ENCODE measurements at places on chromosomes 3 and 15.

DNA sequence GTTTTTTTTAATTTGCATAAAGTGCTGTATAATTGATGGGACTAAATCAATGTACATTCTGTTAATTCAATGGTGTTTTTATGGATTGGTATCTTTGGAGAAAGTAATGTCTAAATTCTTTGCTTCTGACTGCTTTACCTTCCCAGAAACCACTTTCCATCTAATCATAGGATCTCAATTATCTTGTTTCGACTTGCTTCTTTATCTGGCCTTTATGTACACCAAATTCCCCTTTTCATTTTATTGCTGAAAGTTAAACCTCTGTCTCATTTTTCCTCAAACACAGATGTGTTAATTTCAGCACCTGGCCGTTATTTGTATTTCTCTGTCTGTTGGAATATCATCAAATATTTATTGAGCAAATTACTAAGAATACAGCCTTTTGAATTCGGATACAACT, 287.3 kb upstream of the GBE1 start:
- DNase-seq: no peak

DNA sequence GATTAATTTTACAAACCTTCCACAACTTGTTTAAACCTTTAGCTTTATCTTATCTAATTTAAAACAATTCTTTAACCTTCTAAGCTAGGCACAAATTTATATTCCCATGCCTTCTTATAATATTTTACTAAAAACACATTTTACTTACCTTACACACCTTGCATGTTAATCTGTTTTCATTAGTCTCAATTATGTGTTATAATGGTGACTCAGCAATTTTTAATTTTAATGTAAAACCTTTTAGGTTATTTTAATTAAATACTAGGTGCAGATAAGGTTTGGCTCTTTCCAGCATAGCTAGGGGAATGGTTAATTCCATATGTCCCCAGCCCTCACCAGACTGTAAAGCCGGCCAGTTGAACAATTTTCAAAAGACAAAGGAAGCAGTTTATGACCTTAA, 264.6 kb upstream of the SGO1 start:
- DNase-seq: no peak

GRCh38 chr3:42095540-42095939, 4.4 kb downstream of the TRAK1 start:
- DNase-seq: no peak

- DNase-seq: no peak
Measured at GRCh38 chr15:90547540-90547939, 17.8 kb downstream of the CRTC3 start.

- DNase-seq: no peak
Measured at GRCh38 chr15:36403351-36403750, 176.1 kb upstream of the CDIN1 start.

DNA sequence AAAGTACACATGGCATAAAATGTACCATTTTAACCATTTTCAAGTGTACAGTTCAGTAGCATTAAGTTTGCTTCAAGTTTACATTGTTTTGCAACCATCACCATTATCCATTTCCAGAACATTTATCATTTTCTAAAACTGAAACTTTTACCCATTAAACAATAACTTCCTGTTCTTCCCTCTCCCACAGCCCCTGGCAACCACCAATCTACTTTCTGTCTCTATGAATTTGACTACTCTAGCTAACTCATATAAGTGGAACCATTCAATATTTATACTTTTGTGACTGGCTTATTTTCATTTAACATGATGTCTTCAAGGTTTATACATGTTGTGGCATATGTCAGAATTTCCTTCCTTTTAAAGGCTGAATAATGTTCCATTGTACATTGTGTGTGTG, 19.9 kb downstream of the TMEM62 start:
- no peak for DNase-seq

- no peak for DNase-seq
Measured at GRCh38 chr3:16770021-16770420, 114.7 kb upstream of the PLCL2 start.

GRCh38 chr3:182385356-182385755, 407.9 kb upstream of the ATP11B start:
- DNase-seq: no peak

DNA sequence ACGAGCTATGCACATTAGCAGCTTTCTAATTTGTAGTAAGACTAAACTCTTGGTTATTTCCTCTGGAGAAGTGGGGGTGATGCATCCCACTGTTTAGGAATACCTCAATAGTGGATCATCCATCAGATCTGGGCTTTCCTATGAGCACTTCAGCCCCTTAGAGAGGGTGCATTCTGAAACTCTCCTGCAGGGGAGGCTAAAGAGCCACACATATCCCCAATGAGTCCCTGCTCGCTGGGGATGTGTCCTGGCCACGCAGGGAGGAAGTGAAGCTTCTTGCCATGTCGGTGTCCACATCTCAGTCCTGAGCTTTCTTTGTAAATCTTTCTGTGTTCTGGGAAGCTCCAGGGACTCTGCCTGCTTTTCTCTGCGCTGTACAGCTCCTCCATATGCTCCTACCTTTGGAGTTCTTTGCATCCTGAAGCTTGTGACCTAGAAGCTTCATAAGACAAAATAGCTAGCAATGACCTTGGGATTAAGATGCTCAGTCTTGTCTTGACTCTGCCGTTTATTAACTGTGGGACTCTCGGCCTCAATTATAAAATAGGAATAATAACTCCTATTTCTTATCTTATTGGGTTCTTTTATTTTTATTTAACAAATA, 28.3 kb upstream of the MASP1 start:
- DNase-seq: peak; percentile 80

DNA sequence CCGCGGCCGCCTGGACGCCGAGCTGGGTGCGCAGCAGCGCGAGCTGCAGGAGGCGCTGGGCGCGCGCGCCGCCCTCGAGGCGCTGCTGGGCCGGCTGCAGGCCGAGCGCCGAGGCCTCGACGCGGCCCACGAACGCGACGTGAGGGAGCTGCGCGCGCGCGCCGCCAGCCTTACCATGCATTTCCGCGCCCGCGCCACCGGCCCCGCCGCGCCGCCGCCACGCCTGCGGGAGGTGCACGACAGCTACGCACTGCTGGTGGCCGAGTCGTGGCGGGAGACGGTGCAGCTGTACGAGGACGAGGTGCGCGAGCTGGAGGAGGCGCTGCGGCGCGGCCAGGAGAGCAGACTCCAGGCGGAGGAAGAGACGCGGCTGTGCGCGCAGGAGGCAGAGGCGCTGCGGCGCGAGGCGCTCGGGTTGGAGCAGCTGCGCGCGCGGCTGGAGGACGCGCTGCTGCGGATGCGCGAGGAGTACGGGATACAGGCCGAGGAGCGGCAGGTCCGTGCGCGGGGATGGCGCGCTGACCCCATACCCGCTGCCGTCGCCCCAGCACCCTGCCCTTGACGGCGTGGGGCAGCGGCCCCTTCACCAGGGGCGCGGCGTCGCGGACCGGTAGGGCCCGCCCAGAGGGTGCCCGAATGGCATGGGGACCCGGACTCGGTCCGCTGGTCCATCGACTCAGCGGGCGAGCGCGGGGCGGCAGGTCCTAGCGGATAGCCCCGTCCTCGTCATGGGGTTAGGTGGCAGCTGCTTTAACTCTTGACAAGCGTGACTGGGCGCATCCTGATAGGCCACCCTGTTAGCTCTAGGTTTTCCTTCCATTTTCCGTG, 848 bp downstream of the SYNM start:
- DNase-seq: peak; percentile 43

GRCh38 chr3:101902041-101902440, 52.7 kb downstream of the NFKBIZ start:
- DNase-seq: peak; percentile 13

GRCh38 chr3:194101592-194102432, 34.1 kb upstream of the HES1 start:
- no peak for DNase-seq

DNA sequence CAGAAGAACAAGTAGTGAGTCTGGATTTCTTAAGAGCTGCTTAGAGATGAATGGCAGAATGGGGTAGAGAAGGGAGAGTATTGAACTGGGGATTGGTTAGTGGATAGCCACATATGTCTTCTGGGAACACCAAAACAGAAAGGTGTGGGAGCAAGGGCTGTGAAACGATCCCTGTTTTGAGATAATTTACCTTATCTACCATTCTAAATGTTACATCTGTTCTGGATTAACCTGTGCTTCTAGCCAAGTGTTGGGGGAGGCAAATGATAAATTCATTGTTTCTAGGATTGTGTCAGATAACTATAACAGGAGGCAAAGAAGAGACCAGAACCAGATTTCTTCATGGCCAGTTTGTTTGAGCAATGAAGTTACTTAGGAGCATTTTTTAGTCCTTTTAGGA, 8.4 kb downstream of the NR1D2 start:
- no peak for DNase-seq

GRCh38 chr3:118641608-118642007, 393.0 kb downstream of the IGSF11 start:
- DNase-seq: no peak

GRCh38 chr15:66572146-66572545, 6.3 kb upstream of the LCTL start:
- no peak for DNase-seq

- no peak for DNase-seq
Measured at GRCh38 chr3:149532489-149533180, 58.1 kb downstream of the TM4SF4 start.

- no peak for DNase-seq
Measured at GRCh38 chr3:141341536-141341935, 26.8 kb upstream of the ZBTB38 start.

GRCh38 chr3:10777627-10778026, 38.4 kb upstream of the SLC6A11 start:
- no peak for DNase-seq

DNA sequence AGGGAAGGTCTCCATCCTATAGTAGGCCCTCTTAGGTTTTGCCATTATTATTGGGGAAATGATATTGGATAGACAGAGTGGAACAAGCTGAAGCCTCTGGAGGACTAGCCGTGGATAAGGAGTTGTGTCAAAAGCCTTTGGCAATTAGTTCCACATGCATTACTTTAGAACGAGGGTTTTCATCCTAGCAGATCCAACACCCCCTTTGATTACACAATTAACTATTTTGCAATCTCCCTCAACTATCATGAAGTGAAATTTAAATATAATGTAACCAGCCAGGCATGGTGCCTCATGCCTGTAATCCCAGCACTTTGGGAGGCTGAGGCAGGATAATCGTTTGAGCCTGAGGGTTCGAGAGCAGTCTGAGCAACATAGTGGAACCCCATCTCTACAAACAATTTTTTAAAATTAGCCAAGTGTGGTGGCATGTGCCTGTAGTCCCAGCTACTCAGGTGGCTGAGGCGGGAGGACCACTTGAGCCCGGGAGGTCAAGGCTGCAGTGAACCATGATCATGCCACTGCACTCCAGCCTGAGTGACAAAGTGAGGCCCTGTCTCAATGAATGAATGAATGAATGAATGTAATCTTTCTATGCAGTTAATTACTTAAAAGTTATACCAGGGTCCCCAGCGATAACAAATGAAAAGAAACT, 56.8 kb downstream of the PXYLP1 start:
- DNase-seq: no peak

DNA sequence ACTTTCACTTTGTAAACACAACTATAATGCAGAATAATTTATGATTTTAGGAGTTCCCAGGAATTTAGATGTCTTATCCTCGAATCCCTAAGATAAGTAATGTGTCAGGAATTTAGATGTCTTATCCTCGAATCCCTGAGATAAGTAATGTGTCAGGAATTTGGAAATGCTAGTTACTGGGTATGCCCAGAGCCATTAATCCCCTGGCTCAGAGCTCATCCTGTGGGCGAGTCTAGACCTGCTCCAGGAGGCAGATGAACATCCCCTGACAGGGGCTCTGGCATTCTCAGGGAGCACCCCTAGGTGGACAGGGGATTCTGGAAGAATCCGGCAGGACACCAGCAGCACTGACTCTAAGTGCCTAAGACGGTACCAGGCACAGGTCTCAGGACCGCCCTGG, 163.3 kb downstream of the ARRDC4 start:
- no peak for DNase-seq

GRCh38 chr15:69017978-69018377, 3.5 kb downstream of the NOX5 start:
- no peak for DNase-seq

DNA sequence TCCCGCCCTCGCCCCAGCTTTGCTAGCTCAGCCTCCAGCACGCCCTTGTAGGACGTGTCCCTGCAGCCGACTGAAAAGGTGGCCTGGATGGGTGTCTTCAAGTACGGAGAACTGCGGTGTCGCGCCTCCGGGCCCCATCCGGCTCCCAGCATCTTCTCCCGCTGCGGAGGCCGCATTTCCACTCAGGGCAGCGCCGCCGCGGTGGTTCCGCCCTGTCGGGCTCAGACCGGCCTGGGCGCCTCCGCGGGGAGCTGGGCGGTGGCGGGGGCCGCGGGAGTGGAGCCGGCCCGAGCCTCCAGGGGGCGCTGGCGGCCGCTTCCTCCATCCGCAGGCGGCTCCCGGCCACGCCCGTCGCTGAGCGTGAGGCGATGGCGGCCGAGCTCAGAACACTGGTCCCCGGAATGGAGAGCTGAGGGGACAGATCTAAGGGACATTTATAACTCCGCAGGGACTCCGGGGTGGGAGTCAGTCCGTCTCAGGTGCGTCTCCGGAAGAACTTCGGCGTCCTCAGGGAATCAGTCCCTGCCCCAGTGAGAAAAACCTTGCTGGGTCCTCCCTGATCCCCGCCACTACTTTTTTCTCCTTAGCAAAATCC, 13.6 kb upstream of the SMCO1 start:
- peak; percentile 90 for DNase-seq

DNA sequence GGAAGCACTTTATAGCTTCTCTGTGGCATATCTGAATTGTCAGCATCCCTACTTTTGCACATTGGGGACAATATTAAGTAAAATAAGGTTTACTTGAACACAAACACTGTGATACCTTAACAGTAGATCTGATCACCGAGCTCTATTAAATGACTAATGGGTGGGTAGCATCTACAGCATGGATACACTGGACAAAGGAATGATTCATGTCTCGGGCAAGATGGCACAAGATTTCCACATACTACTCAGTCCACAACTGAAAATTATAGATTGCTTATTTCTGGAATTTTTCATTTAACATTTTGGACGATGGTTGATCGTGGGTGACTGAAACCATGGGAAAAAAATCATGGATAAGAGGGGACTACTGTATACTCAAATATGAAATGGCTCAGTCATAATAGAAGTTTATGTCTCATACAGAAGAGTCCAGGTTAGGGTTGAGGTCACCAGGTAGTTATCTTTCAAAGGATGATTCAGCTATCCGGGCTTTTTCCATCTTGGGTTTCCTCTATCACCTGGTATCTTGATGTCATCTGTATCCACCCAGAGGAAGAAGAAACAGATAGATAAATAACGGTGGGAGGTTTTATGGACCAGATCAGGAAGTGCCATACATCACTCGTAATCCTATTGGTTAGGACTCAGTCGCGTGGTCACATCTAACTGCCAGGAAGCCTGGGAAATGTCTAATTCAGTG, 320.0 kb upstream of the RARB start:
- DNase-seq: no peak

GRCh38 chr3:30012941-30013543, 593.4 kb upstream of the TGFBR2 start:
- DNase-seq: peak; percentile 71

DNA sequence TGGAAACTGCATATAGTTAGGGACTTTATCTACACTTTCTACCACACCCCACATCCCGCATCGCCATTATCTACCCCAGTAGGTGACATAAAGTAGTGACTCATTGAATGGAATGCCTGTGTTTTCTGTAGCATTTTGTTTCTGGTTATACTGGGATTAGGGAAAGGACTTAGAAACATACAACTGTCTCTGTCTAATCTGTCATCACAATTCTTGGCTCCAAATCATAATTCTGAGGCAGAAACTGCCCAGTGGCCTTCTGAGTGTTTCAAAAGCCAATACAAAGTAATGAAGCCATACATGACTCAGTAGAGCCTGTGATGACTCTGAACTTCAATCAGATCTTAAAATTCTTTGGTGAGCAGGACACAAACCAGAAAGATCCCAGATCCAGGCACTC, 115.7 kb upstream of the CHRM5 start:
- DNase-seq: no peak

Measured in activated CD4-positive, alpha-beta T cell treated with anti-CD3 and anti-CD28 coated beads, Interleukin-2, amount 50 U/mL, for 48 hours (primary cell).